Activated naive CD8-positive, alpha-beta T cell treated with anti-CD3 and anti-CD28 coated beads, Interleukin-2, amount 50 U/mL, for 24 hours (primary cell): ENCODE measurements at places on chromosomes 2 and 18.
A peak's percentile ranks its signal among the peaks of the same experiment; 100 is the strongest.

GRCh38 chr2:110958346-110959119, 162.2 kb upstream of the BCL2L11 start:
- no peak overlapping the region for H3K4me3 ChIP-seq
- DNase-seq, result no peak
- H3K4me1 ChIP-seq, result no peaks in the 10 kb centered on the region
- no peak overlapping the region for H3K27ac ChIP-seq

DNA sequence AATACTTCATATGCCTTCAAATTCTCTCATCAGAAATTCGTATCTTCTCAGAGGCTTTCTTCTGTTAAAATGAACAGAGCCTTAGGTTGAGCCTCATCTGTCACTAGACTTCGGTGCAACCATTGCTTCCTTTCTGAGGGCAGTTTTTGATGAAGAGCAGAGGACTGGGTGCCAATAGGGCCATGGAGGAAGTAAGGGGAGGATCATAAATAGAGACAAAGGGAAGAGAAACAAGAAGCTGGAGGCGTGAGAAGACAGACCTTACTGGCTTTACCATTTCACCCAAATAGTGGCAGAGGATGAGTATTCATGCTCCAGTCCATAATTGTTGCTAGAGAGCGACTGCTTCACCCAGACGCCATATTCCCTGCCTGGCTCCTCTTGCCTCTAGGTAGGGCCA, 215.6 kb upstream of the PKDCC start:
- H3K27me3 ChIP-seq, result peaks cover 32% of the 10 kb centered on the region
- no peak overlapping the region for H3K27ac ChIP-seq
- no peak overlapping the region for H3K4me3 ChIP-seq

DNA sequence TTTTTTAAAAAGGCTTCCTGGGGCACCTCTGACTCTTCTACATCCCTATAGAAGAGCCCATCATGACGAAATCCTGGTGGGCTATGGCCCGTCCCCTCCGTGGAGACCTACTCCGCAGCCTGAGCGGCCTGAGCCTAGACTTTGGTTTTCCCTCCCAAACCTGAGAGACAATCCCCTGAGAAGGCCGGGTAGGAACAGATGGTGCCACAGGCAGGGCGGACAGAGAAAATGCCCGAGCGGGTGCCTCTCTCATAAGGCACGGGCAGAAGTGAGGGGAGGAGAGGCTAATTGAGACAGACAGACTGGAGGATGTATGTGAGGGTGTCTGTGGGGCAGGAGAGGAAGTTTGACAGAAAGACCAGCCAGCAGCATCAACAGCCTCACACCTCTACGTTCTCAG, 20.2 kb upstream of the SFXN5 start:
- no peaks in the 10 kb centered on the region for H3K4me1 ChIP-seq
- no peak for DNase-seq
- H3K36me3 ChIP-seq, result no peaks in the 10 kb centered on the region
- no peak overlapping the region for H3K27ac ChIP-seq
- H3K4me3 ChIP-seq, result no peak overlapping the region

DNA sequence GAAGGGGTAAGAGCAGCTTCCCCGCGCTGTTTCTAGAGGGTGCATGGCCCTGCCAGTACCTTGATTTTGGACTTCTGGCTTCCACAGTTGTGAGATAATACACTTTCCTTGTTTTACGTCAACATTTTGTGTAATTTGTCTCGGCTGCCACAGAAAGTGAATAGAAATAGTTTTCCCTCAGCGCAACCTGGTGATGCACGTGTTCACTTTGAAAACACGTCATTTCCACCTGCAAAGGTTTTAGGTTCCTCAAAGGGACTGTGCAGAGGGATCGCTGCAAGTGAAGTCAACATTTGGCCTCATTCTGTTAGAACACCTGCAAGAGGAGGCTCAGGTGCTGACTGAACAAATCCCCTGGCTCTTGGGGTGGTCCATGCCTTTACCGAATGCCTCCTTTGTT, 71.7 kb downstream of the LONRF2 start:
- peaks cover 7% of the 10 kb centered on the region for H3K27me3 ChIP-seq
- H3K4me1 ChIP-seq, result peaks cover 18% of the 10 kb centered on the region
- DNase-seq, result no peak
- H3K36me3 ChIP-seq, result no peaks in the 10 kb centered on the region

GRCh38 chr18:59149007-59149406, 9.3 kb downstream of the SEC11C start:
- H3K27me3 ChIP-seq, result no peaks in the 10 kb centered on the region
- peaks cover 40% of the 10 kb centered on the region for H3K4me1 ChIP-seq
- peaks cover 26% of the 10 kb centered on the region for H3K36me3 ChIP-seq
- peak overlapping the region; percentile 65 for H3K27ac ChIP-seq
